NCI-H187 (cell line): ENCODE measurements at places on chromosomes 2 and 18.

GRCh38 chr2:95007822-95008221 lies 17.7 kb upstream of the MAL start:
- peak; percentile 60 for DNase-seq

GRCh38 chr18:34637094-34637801 lies 72.8 kb upstream of the DTNA start:
- no peak for DNase-seq

DNA sequence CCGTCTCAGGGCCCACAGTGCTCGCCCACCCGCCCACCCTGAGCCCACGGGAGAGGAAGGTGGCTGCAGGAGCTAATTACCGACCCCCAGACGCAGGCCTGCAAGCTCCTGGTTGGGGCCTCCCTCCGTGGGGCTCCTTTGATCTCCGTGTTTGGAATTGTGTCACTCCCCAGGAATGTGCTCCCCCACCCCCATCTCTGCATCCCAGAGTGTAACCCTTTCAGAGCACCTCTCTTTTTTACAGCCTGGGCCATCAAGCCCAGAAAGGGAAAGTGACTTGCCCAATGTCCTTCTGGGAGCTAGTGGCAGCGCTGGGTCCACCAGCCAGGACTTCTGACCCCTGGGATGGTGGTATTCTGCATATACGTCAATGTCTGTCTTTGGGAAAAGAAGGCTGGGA lies 335.1 kb downstream of the CYRIA start:
- DNase-seq = no peak

- no peak for DNase-seq
These were observed 175.1 kb downstream of the PTPRM start for GRCh38 chr18:7742224-7742623.

GRCh38 chr2:203394519-203395227 lies 66.5 kb downstream of the ABI2 start:
- DNase-seq = no peak

DNA sequence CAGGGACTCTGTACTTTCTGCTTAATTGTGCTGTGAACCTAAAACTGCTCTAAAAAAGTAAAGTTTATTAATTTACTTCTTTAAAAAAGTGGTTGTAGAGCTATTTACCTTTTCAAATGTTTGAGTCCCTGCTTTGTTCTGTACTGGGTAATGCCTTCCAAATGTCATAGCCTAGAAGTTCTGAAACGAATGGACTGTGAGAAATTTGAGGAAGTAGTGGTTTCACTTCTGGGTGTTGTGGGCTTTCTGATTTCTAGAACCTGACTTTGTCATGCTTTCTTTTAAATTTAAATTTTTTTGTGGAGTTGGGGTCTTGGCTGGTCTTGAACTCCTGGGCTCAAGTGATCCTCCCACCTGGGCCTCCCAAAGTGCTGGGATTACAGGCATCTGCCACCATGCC lies 44.6 kb downstream of the SMAD4 start:
- DNase-seq = no peak

- no peak for DNase-seq
These were observed 150.1 kb downstream of the TNS1 start for GRCh38 chr2:217852555-217853211.

- DNase-seq = no peak
These were observed 180.7 kb downstream of the BABAM2 start for GRCh38 chr2:28071221-28071620.

DNA sequence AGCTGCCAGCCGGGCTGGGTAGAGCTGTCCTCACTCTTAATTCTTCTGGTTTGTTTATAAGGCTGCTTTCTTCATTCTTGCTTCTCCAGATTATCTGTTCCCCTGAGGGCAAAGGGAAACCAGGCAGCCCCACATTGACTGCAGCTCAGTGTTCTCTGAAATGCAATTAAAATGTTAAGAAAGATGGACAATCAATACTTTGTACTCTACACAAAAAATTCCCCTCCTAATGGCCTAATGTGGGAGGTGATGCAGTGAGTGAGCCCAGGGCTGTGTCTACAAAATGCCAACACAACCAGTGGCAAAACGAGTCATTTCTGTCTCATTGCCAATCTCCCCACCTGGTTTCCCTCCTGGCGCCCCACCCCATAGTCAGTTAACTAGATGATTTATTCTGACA lies 541.7 kb upstream of the RAB6C start:
- DNase-seq = no peak

DNA sequence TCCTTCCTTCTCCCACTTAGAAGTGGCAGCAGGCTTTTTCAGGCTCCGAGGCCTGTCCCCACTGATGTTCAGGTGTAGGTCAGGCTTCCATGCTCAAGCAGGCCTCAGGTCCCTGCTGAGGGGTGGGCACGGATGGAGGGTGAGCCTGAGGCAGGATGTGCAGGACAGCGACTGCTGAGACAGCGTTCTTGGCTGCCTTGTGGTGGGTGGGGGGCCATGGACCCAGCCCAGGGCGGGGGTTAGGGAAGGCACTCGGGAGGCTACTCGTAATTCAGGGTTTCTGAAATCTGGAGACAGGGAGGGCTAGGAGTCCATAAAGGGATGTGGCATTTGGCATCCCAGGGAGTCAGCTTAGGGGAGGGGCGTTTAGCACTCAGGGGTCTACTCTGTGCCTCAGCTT lies 30.3 kb downstream of the COLEC11 start:
- DNase-seq = no peak

GRCh38 chr2:70691497-70692140 lies 76.4 kb downstream of the ADD2 start:
- DNase-seq = no peak

DNA sequence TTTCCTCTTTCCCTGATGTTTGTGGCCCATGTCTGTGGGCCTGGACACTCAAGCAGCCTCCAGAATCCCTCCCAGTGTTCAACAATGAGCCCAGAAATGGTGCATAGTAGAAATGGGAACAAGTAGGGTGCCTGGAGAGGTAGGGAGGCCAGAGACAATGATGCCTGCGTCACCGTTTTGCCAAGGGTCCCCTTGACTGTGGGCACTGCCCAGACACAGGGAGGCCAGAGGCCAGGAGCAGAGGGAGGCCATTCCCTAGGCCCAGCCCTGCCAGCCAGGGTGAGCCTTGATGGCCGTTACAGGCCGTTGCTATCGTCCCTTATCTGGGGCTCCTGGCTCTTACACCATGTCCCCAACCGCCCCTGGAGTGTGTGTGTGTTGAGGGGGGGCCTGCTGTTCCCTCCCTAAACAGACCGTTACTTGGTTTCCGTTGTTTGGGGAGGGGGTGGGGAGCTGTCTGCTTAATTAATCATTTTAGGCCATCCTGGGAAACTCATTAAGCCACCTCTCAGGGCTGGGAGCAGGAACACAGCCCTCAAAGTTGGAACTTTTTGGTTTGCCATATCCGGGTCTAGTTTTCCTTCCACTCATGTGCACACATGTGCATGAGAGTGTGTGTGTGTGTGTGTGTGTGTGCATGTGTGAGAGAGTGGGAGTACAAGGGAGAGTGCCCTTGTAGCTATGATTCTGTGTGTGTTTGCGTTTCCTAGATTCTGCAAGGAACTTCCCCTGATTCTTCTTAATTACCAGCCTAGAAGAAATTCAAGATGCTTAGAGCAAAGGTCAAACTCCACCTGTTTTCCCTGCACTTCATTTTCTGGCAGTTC lies 135.2 kb upstream of the HAAO start:
- DNase-seq = no peak

DNA sequence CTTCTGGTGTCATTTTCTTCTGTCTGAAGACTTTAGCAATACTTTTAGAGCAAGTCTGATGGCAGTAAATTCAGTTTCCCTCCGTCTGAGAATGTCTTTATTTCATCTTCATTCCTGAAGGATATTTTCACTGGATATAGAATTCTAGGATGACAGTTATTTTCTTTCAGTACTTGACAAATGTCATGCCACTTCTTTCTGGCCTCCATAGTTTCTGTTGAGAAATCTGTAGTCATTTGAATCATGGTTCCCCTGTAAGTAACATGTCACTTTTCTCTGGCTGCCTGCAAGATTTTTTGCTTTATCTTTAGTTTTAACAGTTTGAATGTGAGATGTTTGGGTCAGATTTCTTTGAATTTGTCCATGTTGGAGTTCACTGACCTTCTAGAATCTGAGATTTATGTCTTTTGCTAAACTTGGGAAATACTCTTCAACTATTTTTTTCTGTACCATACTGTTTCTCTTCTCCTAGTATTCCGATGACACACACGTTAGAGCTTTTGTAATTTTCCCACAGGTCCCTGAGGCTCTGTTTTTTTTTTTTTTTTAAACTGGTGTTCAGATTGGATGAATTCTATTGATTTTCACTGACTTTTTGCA lies 30.2 kb downstream of the RMND5A start:
- no peak for DNase-seq

DNA sequence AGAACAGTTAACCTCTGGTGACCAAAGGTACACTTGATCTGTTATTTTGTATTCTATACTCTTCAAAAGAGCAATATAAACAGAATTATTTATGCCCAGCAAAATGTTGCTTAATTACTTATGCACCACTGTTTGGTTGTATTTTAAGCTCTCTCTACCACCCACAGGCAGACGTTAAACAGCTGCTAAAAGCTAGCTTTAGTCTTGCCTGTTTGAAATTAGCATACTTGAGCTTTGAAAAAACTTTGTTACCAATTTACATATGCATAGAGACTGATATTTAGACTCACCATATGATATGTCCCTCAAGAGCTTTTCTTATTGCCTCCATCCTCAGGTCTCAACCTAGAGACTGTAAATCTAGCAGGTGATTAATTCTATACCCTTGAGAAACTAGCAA lies 426.9 kb downstream of the NR4A2 start:
- DNase-seq = no peak

GRCh38 chr2:30285758-30286157 lies 54.4 kb downstream of the LBH start:
- no peak for DNase-seq

- no peak for DNase-seq
These were observed 25.5 kb upstream of the E2F6 start for GRCh38 chr2:11491348-11491933.

DNA sequence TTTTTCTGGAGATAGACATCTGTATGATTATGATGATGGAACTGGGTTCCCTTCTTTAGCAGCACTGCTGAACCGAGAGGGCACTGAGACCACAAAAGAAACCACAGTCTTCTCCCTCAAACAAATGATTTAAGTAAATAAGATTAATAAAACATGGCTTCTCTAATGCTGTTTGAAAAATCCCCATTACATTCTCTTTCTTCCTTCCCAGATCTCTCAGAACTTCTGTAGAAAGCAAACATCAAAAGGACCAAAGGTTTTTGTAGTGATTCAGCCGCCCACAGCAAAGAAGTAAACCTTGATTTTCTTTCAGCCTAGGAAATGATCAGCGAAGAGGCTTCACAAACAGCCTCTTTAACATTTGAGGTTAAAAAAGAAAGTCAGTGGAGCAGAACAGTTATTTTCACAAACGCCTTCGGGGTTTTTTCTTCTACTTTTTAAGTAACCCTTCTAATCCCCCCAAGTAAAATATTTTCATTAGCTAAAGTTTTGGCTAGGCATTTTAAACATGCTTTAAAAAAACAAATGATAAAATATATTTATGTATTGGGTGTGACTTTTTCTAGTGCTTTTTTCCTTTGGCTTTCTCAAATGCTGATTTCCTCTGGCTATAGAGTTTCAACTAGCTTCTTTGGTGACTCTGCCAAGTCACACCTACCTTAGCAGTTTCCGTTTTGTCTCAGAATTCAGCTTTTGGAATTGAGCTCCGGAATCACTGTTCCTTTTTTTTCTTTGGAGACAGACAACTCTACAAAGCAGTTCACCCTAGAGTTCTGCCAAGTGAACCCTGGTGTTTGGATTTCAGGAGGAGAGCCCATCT lies 89.6 kb downstream of the UPP2 start:
- DNase-seq = no peak

DNA sequence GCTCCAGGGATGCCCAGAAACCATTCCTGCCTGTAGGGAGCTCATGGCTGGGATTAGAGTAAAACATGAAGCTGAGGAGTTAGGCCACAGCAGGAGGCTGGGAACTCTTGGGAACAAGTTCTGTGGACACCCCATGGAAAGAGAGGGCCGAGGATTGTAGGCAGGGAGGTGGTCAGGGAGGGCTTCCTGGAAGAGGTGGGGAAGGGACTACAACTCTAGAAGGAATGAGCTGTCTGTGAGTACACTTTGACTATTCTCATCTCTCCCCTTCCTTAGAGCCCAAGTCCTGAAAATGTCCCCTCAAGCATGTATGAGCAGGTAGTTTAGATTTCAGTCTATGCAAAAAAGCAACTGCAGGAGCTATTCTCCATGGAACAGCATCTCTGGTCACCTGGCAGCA lies 139.9 kb upstream of the GLI2 start:
- no peak for DNase-seq

DNA sequence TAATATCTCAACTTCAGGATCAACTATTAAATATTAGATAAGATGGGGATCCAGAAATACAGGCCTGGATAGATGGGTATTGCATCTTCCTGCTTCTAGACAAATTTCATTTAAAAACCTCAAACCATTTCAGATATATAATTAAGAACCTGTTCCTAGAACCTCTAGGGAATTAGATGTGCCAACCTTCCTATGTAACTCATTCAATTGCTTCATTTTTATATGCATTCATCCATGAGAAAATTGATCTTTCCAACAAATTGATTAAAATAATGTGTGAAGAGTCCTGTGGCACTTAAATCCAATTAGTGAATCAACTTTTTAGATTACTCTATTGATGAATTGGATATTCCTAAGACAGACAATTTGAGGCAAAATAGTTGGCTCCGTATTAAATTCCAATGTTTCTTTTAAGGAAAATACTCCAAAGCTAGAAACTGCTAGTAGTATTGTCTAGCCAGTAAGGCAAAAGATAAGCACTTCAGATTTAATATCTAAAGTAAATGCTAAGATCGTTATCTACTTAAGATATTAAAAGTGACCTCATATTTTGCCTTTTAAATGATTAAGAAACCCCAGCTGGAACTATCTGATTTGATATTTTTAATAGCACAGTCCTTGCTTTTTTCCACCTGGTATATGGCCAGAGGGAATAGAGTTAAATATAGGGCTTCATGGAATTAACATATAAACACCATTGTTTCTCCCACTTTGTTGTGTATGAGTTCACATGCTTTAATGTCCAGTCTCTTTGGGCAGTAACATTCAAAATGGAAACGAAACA lies 35.8 kb downstream of the DARS1 start:
- no peak for DNase-seq

DNA sequence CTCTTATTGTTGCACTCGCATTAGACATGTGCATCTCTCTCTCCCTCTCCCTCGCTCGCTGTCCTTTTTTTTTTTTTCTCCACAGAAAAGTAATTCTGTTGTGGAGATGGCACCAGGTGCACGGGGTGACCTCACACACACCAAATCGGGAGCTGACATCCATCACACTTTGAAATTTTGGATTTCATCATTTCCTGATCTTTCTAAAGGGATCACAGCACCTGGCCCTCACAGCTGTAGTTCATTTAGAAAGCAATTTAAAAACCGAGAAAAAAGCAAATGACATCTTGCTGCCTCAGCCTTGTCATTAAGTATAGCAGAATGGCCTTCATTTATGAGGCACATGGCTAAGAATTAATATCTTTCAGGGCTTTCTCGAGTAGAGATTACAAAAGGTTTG lies 717.2 kb downstream of the RNF144A start:
- no peak for DNase-seq
